GM19239 (cell line): ENCODE measurements at places on chromosomes 6 and 20.

GRCh38 chr6:150672800-150673199 is 73.1 kb downstream of the PLEKHG1 start:
- no peak for DNase-seq

DNA sequence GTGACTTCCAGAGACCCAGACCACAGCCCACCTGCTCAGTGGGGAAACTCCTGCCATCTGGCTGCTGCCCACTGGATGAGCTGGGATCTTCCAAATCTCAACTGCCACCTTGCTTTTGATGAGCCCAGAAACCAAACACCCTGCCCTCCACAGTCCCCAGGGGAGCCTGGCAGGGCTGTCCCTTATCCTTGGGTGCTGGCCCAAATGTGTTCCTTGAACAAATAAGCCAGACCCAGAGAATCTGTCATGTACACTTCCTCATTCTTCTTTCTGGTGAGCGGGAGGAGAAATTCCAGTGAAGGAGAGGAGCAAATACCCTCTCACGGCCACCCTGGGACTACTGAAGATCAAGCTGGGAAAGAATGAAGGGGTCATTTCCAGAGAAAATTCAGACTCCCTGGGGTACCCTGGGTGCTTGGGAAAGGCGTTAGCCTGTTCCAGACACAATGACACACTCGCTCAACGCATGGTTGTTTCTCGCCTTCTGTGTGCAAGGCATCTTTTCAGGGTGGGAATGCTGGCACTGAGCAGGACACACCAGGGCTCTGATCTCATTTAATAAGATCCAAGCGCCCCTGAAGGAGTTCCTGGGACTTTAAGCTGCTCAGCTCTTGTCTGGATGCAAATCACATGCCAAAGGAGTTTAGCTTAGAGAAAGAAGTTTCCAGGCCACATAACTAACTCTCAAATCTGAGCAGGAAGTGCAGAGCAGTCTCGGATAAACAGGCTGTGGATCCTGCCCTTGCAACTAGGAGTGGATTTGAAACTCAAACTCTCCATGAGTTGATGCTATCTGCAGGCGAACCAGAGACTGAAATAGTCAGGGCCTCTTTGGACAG is 38.5 kb downstream of the PXDC1 start:
- no peak for DNase-seq

- no peak for DNase-seq
Observed at GRCh38 chr6:140388192-140388802, 1013.8 kb upstream of the CITED2 start.

GRCh38 chr6:18126121-18126520 is 3.6 kb upstream of the NHLRC1 start:
- no peak for DNase-seq

- no peak for DNase-seq
Observed at GRCh38 chr20:58629215-58629580, 21.9 kb upstream of the STX16 start.
